Kidney capillary endothelial cell (primary cell): ENCODE measurements at places on chromosomes 1 and 21.

DNA sequence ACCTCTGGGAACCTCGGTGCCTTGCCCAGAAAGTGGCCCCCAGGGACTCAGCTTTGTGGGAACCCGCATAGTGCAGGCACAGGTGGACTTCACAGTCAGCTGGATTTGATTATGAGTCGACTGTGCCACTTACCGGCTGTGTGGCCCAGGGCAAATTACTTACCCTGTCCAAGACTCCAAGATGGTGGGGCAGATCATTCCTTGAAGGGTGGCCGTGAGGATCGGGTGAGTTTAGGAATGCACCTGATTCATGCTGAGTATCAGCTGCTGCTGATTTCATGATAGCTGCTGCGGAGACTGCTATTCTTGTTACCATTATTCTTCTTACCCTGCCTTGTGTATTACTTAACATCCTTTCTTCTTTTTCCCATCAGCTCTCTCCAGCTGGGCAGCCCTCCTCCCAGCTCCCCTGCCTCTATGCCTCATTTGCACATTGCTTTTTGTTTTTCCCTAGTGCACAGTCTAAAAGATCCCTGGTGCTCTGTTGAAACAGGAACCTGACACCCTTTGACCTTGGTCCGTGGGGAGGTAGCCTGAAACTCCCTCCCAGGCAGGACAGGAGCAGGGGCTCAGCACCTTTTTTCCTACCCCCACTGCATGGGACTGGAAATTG, 40.5 kb upstream of the FHAD1 start:
- DNase-seq: no peak

DNA sequence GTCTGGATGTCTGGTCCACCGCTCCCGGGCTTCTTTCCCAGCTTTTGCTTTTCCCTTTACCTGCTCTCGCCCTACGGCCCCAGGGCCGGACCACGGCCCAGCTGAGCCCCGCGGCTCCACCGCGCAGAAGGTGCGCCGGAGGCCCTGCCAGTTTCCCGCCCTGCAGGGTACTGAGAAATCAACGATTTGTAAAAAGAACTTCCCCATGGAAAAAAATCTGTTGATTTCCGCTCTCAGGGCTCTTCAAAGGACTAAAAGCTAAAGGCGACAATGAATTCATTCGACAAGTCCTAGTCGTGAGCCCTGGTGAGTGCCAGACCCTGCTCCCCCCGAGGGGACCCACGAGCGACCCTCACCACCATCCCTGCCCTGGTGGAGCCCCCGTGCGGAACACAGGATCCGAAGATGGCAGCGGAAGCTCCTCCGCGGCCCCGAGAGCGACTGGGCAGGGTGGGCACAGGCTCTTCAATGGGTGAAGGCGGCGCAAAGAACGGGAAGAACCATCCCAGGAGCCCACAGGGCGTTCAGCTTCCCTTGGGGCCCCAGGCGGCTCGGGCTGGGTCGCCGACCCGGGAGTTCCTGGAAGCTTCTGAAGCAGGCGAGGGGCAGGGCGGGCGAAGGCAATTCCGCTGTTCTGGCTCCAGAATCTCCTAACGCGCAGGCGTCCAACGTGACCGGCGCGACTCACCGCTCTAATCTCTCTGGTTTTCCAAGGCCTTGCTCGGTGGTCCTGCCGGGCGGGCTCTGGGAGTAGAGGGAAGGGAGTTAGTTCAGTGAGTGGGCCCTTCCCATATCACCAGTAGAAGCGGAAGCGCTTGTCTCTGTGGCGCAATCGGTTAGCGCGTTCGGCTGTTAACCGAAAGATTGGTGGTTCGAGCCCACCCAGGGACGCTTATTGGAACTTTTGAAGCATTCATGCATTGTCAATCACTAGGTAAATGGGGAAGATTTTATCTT, 6.6 kb upstream of the RNU1-2 start:
- DNase-seq: peak; percentile 85

DNA sequence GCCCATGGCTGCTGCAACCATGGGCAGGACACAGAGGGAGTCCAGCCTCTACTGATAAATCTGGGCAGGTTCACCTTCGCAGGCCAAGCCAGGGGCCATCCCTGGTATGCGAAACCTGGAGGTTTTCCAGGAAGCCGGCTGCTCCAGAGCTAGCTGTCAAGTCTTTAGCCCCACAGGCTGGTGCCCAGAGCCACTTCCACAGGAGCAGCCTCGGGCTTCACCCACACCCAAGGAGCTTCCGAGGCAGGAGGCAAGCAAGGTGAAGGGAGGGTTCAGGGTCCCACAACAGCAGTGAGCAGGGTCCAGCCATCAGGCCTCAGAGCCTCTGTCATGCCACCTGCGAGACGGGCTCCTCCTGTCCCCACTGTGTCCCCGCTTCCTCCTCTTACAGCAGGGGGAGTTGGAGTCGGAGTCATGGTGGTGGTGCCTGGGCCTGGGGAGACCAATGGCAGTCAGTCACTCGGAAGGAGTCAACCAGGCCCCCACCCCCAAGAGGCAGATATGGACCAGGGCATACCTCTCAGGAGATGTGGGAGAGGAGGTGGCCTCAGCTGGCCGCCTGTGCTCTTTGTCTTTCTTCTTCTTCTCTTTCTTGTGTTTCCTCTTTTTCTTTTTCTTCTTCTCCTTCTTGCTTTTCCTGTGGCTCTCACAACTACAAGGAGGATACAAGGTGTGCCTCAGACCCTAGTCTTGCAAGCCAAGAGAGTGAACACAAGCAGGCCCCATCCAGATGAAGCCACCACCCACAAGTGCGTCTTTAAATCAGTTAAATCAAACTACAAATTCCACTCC, 2.1 kb downstream of the C1orf35 start:
- DNase-seq: no peak

DNA sequence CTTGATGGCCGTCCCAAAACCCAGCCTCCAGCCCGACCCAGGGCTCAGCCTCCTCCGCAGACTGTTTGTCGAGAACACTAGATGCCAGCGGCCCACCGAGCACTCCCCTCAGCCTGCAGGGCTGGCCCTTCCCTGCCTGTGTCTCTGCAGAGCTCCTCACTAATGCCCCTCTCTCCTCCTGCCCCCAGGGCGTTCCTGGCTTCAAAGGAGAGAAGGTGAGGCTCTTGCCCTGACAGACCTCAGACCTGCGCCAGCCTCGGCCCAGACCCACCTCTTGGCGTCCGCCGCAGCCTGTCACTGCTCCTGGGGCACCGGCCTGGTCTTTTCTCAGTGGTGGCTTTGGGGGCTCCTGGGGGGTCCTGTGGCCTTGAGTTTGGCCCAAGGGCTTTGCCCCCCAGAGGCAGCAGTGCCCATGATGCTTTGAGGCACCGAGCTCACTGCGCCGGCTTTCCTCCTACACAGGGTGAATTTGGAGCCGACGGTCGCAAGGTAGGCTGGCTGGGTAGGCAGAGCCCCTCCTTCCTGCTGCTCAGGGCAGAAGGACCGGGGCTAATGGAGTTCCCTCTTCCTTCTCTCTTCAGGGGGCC, 18.4 kb downstream of the COL6A2 start:
- no peak for DNase-seq

- no peak for DNase-seq
Measured at GRCh38 chr1:109993885-109994284, 9.3 kb downstream of the AHCYL1 start.

DNA sequence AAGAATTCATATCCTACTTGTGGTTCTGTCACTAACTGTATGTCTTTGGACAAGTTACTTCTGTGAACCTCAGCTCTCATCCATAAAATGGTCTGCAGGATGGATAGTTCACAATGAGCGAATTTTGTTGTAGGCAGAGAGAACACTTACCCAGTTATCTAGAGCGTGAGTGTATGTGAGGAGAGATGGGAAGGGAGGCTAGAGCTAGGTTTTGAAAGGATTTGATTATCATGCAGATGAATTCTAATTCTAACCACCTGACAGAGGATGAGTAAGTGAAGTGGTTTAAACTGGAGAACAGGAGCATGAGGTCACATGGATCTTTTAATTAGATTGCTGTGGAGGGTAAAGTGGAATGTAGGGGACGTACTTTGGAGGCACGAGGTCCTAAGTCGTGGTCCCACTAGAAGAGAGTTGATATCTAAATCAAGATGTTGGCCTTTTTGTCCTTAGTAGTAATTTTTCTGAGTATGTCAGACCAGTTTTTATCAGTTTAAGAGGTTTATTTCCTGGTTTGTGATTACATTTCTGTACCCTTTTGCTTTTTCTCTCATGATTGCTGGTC, 5.0 kb downstream of the SUCO start:
- DNase-seq: no peak

- no peak for DNase-seq
Measured at GRCh38 chr1:155093911-155094621, 15.4 kb downstream of the EFNA3 start.

GRCh38 chr1:186208405-186209129, 166.5 kb downstream of the TPR start:
- no peak for DNase-seq

DNA sequence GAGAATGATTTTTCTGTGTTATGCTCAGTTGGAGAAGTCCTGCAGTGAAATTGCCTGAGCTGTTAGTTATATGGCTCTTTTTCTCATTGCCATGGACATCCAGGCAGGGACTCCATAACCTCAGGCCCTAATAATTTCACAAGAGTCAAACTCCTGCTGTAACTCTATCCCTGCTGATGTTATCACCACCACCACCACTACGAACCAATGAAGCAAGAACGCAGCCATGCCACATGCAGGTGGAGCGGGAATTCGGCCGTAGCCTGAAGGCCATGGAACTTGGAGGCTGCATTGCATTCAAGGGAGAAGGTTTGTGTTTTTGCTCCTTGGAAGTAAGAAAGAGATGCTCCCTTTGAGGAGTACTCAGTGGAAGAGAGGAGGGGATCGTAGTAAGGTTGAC, 16.8 kb upstream of the DLGAP3 start:
- no peak for DNase-seq

DNA sequence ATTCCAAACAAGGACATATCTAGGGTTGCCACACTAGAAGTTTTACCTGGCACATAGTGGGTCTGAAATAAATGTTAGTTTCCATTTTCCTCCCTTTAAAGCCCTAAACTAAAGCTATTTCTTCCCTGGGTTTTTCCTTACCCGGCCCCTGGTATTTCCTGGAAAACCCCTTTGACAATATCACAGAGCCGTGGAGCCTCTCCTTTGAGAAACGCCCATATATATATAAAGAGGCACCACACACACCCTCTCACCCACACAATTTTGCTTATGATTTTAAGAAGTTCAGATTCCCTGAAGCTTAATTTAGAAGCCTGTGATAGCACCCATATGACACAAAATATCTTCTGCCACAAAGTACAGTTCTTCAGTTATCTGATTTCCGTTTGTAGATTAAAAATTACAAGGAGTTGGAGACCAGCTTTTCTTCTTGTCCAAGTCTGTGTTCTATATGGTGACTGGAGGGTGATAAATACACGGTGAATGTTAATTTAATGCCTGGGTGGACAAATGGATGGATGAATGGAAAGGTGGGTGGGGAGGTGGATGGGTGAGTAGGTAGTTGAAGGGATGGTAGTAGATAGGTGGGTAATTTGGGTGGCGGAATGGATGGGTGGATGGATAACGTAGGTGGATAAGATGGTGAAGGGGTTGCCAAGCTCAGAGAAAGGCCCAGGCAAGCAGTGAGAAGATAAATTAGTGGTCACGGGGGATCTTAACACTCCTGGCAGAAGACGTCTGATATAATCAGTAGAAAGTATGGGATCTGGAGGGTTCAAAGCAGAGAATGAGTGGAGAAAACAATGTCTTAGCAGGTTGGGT, 154.4 kb upstream of the FGGY start:
- DNase-seq: no peak

GRCh38 chr1:164771619-164772361, 212.8 kb downstream of the PBX1 start:
- no peak for DNase-seq

GRCh38 chr1:107953556-107953955, 11.4 kb downstream of the VAV3 start:
- DNase-seq: no peak

DNA sequence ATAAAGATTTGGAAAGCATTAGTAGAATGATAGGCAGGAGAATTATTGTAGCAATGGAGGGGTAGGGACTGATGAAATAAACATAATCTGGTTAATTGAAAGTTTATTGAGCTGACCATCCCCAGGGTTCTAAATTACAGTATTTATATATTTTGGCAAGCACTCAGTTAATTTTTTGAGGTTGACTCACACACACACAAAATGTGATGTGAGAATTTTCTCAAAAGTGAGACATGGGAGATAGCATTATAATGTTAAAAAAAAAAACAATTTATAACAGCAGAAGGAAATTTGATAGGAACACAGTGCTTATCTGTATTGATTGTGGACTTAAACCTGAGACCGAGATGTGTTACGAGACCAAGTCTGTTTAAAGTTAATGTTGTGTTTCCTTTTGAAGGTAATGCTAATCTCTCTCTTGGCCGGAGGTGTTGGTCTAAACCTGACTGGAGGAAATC, 24.6 kb downstream of the TRIM45 start:
- no peak for DNase-seq
